Kasumi-1 (cell line): ENCODE measurements at places on chromosomes 16 and 17.
A peak's percentile ranks its signal among the peaks of the same experiment; 100 is the strongest.

DNA sequence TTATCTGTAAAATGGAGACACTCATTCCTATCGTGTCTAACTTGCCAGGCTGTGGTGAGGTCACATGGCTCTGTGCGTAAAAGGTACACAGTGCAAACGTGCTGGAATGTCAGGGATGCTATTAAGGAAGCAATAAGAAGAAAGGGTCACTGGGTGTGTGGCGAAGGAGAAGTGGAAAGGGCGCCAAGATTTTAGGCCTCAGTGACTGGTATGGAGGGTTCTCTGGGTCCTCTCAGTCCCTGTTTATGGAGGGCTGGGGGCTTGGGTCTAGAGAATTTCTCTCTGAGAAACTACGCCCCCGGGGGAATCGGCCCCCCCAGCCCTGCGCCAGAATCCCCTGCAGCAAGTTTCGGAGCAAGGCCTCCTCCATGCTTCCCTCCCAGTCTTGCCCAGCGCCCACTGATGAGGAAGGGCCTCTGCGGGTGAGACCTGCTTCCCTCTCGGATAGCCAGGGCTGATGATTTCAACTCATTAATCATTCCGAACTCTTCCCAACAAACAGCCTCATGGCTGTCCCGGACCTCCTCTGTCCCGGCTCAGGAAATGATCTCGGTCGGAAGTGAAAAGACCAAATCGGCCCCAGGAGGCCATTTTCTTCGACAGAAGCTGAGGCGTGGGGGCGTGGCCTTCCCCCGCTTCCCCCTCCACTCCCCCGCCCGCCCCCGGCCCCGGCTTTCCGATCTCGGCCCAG, 1.2 kb upstream of the HEXIM1 start:
- peak; percentile 93 for DNase-seq

DNA sequence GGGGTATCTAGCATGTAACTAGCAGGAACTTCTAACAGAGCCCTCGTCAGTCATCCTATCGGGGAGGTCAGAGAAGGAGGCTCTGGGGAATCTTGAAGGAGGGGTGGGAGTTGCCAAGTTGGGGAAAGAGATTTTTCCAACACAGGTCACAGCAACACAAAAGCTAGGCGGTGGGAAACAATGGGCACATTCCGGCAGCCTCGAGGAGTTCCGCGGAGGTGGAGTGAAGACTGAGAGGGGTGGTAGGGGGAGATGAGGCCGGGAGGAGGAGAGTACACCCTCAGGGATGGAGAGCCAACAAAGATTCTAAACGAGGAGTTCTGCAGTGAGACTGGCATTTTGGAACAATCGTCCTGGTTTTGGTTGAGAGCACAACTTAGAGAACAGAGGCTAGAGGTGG, 13.5 kb upstream of the CALB2 start:
- DNase-seq: no peak

- DNase-seq: no peak
Measured at GRCh38 chr16:62036101-62036801, at the start of gene CDH8. Gene CDH8, minus strand, starts transcription at chr16:62036438. Its CDS starts 15,035 bp downstream, at chr16:62021403.

DNA sequence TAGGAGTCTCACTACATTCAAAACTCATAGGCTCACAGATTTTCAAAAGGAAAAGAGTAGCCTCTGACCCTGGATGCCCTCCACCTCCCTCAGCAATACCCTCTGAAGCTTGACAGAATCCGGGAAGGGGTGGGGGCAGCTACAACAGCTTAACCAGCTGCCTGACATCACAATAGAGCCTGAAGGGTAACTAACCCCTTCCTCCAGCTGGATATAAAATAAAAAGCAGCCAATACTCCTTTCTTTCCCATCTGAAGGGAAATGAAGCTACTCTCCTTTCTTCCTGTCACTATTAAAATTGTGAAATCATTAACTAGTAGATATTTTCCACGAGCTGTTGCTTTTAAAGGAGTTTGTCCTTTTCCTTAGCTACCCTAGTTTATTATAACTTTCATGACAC, 24.0 kb downstream of the USP31 start:
- DNase-seq: no peak

DNA sequence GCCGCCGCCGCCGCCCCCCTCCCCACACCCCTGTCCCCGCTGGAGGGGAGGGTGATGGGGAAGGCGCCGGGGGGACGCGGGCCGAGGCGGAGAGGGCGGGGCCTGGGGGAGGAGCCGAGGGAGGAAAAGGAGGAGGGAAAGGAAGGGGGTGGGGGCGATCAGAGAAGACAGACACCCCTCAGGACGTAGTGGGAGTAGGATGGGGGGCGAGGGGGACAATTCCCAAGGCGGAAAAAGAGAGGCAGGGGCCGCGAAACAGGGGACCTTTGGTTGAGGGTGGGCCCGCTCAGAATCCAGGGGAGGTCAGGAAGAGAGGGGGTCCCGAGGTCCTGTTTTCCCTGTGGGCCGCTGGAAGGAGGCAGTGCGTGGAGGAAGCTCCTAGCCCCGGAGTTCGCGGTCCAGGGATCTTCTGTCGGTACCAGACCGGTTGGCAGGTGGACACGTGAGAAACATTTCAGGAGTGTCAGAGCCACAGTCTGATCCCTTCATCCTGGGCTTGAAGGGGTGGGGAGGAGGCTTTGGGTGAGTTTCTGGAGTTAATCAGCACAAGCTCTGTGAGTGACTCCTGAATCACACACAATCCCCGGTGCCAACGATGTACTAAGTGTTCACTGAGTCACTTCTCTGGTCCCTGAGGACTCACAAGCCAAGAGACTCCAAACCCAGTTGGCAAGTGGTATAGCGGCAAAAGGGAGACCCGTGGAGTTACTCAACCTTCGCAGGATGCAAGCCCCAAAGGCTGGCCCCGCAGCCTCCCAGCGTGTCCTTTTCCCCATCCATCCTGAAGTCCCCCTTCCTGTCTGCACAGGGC, at the start of gene XYLT1:
TSS of gene XYLT1 (minus strand) at position 53 of the 811 bp plus-strand sequence. CDS start 164 bp downstream, outside the sequence.
- DNase-seq: no peak

DNA sequence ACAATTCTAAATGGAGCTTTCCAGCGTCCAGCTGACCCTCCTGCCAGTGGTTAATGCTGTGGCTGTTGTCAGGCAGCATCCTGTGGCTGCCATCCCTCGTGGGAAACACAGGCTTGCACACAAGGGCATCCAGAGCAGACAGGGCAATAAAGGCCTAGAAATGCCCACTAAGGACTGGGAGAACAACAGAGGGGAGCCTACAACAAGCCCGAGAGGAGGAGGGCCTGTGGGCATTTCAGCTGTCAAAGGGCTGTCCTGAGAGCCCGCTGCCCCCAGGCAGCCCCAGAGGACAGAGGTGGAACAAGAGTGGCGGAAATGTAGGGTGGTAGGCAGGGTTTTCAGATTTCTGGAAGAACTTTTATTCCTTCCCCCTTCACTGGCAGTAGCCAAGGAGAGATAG, 81.1 kb downstream of the TNRC6C start:
- no peak for DNase-seq

- no peak for DNase-seq
Measured at GRCh38 chr16:681746-682427, 1.7 kb downstream of the STUB1 start.

DNA sequence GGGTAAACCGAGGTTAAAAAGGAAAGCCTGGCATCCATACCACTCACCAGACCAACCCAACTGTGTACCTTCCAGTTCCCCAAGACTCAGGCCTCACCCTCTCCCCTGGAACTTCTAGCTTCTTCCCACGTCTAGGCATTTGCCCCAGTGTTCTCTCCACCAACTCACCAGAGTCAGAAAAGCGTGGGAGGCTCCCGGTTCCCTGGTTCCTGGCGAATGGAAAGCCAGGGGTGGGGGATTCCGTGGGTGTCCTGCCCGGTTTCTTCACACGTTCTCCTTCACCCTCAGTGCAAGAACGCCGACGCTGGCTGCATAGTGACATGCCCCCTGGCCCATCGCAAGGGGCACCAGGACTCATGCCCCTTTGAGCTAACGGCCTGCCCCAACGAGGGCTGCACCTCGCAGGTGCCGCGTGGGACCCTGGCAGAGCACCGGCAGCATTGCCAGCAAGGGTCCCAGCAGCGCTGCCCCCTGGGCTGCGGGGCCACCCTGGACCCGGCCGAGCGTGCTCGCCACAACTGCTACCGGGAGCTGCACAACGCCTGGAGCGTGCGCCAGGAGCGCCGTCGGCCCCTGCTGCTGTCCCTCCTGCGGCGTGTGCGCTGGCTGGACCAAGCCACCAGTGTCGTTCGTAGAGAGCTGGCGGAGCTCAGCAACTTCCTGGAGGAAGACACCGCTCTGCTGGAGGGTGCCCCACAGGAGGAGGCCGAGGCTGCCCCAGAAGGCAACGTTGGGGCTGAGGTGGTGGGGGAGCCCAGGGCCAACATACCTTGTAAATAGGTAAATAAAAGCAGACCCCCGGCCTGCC, 1.7 kb downstream of the RNF151 start:
- DNase-seq: no peak

DNA sequence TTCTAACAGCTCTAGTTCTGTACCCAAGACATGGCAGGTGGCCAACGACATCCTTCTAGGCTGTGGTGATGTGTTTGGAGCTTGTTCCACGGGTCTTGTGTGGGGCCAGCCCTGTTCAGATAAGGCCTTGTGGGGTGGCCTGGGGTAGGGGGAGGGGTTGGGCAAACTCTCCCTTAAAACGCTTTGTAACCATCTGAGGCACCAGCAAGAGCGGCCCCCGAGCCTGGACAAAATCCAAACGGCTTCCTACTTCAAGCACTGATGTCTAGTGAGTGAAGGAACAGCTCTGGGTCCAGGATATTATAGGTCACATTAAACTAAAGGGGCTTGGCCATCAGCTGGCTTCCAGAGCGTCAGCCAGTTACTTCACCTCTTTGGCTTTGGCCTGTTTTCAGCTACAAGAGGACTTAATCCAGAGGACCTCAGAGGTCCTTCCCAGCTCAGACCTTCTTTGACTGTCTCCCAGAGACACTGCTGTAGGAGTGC, 11.9 kb downstream of the SERPINF1 start:
- DNase-seq: no peak
